Caki2 (cell line): ENCODE measurements at places on chromosomes 4 and X.

GRCh38 chr4:28490669-28491068, 1630.0 kb downstream of the STIM2 start:
- DNase-seq: peak; percentile 3

- DNase-seq: no peak
These were observed 255.8 kb downstream of the SOX3 start for GRCh38 chrX:140249088-140249487.

DNA sequence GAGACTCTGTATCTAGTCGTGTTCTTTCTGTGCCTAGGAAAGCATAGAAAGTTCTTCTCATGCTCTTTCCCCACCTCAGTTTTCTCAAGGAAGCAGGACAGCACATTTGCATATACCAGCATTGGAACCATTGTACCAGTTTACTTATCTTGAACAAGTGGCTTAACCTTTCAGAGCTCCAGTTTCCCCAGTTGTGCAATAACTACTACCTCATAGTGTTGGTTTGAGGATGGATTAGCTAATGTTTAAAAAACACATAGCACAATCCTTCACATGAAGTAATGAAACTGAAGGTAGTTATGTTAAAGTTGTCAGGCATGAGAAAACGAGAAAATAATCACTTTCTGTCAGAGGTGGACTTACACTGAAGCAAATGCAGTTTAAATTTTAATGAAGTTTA, 92.2 kb upstream of the H2AZ1 start:
- no peak for DNase-seq

DNA sequence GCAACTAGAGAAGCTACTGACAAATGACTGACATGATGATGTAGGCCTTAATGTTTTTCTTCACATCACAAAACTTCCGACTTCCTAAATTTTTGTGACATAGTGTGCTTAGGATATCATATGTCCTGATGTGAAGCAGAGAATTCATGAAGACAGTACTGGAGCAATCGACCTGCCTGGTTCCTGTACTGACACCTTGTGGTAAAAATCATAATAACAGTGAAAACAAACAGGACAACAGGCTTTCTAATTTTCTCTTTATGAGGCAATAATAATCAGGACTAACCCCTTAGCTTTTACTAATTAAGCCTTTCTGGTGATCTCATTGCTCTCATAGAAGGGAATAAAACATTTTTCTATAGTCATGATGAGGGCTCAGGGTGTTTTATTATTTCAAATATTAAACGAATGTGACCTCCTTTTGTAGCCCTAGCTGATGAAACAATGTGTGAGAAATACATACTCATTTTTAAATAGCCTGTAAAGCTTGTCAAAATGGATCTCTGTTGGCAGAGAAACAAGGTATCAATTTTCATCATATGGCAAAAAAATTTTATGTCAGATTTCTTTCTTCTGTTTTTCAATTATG, 158.4 kb downstream of the TENT5D start:
- peak; percentile 3 for DNase-seq
